Karpas-422 (cell line): ENCODE measurements at places on chromosomes 16 and 17.

DNA sequence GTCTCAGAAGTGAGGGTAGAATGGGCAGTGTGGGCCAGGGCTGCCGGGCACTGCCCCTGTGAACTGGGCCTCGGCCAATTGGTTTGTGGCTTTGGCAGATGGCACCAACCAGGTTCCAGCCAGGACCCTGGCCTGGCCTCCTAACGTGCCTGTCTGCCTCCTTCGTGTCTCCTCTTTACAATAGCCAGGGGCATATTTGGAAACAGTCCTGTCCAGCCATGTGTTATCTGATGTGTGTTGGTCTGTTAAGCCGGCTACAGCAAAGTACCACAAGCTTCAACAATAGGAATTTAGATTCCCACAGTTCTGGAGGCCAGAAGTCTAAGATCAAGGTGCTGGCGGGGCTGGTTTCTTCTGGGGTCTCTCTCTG is 14.6 kb downstream of the CRISPLD2 start:
- no peak for DNase-seq

- no peak for DNase-seq
Measured at GRCh38 chr17:48308581-48308980, 121.4 kb downstream of the SKAP1 start.

DNA sequence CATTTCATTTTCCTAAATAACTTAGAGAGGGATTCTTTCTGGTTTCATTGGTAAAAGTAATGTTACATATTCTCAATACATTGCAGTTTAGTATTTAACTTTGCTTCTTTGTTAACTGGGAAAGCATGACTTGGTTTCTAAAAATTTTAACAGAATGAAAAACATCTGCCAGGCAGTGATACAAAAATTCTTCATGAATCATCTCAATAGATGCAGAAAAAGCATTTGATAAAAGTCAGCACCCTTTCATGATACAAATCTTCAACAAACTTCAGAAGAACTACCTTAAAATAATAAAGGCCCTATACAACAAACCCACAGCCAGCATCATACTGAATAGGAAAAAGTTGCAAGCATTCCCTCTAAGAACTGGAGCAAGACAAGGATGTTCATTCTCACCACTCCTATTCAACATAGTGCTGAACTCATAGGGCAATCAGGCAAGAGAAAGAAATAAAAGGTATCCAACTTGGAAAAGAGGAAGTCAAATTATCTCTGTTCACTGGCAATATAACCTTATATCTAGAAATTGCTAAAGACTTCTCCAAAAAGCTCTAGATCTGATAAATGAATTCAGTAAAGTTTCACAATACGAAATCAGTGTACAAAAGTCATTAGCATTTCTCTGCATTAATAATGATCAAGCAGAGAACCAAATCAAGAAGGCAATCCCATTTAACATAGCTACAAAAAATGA is 50.4 kb downstream of the SLFN5 start:
- no peak for DNase-seq

DNA sequence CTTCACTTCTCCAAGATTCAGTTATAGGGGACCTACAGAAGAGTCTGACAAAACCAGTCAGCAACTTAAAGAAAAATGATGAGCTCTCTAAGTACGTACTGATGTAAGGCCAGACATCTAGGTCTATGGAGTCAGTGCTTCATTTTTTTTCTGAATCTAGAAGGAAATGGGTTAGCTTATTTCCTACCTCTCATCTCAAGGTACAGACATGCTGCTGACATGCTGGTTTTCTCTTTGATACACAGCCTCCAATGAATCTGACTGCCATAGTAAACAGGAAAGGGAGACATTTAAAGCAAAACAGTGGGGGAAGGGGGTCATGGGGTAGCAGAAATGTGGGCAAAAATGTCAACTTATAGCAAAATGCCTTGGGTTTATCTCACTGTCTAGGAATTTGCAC is 16.4 kb downstream of the CDR2 start:
- no peak for DNase-seq

DNA sequence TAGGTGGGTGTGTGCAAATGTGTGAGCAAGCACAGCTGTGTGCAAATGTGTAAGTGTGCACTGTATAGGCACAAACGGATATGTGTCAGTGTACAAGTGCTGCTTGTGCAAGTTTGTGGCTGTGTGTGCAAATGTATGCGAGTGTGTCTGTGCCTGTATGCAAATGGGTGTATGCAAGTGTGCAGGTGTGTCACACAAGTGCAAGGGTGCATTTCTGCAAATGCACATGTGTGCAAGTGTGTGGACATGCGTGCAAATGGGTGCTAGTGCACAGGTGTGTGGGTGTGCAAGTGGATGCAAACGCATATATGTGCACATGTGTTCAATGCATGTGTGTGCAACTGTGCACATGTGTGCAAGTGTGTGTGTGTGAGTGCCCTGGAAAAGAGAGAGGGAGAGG is 76.5 kb upstream of the TNRC6C start:
- DNase-seq: no peak

GRCh38 chr17:55487695-55488432 is 23.4 kb downstream of the SMIM36 start:
- peak; percentile 38 for DNase-seq

- no peak for DNase-seq
Measured at GRCh38 chr17:42806249-42806648, 7.6 kb downstream of the CNTD1 start.

DNA sequence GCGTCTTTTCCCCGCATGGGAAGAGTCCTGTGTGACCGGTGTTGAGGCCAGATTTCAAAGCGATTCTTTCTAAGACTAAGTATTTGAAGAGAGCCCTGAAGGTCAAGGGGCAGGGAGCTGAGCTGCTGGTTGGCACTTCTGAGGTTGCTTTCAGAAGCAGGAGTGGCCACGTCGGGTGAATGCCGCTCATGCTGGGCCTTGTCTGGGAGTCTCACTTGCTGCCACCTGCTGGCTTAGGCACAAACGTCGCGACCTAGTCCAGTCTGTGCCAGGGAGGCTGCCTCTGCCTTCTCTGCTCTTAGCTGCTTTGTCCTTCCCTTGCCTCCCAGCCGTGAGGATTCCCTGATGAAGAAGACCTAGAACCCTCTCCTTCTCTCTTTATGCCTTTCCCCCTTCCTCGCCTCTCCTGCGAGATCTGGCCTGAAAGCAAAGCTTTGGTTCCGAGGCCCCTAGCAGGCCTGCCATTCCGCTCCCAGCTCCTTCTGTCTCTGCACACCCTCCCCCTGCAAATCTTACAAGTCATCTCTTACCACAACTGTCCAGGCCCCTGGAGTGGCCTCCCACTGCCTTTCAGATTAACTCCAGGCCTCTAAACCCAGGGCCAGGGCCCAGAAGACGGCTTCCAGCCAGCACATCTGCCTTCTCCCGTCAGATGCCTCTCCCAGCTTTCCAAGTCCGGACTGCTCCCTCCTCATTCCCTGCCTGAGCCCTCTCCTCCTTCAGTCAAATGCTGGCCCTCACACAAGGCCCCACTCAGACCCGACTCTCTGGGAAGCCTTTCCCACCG is 11.4 kb downstream of the CTNS start:
- peak; percentile 80 for DNase-seq

DNA sequence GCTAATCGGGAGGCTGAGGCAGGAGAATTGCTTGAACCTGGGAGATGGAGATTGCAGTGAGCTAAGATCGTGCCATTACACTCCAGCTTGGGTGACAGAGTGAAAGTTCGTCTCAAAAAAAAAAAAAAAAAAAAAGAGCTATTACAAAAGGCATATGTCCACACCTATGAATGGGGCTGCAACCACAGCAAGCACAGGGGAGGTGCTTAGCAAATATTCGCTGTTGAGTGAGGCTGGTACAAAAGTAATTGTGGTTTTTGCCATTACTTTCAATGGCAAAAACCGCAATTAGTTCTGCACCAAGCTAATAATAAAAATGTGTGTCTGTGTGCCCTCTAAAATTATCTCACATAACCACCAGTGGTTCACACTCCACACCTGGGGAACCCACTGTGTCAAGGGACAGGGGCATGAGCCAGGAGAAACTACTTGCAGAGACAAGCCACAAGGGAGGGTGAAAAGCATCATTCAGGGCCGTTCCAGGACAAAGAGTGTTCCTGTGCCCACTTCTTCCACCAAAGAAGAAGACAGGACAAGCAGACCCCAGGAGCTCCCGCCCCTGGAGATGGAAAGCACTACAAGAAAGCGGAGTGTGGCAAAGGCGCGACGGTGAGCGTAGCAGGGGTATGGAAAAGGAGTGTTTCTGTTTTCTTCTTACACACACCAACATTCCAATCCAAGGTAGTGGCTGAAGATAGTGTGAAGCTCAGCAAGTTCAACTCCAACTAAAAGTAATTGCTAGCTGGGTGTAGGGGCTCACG is 84.4 kb upstream of the CNEP1R1 start:
- no peak for DNase-seq

- no peak for DNase-seq
Measured at GRCh38 chr16:87561200-87562105, 40.9 kb upstream of the JPH3 start.

- no peak for DNase-seq
Measured at GRCh38 chr17:79231766-79232287, 157.2 kb downstream of the ENGASE start.

DNA sequence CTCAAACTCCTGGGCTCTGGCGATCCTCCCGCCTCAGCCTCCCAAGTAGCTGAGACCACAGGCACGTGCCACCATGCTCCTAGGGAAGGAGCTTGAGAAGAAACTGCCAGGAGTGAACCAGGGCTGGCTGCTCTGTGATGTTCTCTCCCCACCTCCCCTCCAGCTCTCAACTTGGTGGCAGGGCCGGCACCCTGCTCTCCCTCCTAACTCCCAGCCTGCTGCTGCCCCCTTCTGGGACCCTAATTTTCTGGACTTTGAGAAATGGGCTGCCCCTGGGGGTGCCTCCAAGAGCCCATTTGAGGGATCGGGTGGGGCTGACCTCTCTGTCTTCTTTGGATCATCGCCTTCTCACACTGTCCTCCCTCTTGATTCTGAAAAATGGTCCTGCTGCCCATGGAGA is 14.9 kb upstream of the STAT3 start:
- peak; percentile 82 for DNase-seq

- DNase-seq: no peak
Measured at GRCh38 chr16:66960270-66960669, 796 bp upstream of the CES3 start.

GRCh38 chr17:80191865-80192661 is 22.2 kb downstream of the CARD14 start:
- DNase-seq: no peak

- DNase-seq: no peak
Measured at GRCh38 chr16:85637061-85637807, 24.1 kb downstream of the GSE1 start.

DNA sequence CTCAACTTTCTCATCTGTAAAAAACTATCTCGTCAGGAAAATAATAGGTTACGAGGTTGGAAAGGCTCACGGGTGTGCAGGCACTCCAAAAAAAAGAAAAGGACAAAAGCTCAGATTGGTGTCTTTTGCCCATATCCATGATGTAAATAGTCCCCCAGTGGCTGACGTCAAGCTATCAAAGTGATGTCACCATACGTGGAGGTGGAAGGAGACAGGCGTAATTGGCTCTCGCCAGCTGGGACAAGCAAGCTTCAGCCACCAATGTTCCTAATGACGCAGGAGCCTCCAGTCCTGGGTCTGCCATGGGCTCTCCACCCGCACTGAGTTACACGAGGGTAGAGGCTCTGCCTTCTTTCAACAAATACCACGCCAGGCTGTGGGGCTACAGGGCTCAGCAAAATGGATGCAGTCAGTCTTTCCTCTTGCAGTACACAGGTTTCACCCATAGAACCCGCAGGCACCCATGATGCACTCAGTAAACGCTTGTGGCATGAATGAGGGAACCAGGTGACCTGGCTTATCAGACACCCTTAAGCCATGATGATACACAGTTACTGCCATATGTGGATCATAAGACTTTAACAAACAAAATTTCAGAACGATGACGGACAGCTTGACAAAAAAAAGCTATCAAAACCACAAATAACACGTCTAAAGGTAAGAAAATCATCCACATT is 50.5 kb downstream of the COTL1 start:
- DNase-seq: no peak

DNA sequence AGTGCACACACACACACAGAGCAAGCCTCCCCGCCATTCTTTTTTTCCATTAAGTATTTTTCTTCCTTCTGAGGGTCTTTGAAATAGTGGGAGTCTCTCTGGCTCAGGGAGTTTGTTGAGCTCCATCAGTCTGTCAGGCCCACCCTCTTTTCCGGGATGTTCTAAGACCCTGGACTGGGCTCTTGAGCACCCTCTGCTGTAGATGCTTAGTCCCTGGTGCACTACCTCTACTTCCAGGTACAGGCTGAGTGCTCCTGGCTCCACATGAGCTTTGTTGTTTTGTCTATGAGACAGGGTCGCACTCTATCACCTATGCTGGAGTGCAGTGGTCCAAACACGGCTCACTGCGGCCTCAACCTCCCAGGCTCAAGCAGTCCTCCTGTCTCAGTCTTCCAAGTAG is 20.7 kb downstream of the LIMD2 start:
- DNase-seq: no peak

DNA sequence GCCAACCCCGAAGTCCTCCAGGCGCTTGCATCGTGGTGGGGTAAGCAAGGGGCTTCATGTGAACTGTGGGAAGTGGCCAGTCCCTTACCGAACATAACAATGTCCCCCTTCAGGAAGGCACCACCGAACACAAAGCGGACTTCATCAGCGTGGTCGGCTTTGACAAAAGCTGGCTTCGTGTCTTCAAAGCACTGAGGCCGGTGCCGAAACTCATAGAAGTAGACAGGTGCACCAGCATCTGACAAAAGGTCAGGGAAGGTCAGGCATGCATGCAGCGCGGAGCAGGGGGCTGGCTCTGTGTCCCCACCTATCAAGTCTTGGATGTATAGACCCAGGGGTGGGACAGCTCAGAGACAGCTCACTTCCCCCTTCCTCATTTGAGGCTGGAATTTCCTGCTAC is 16.6 kb upstream of the CES1 start:
- DNase-seq: no peak

DNA sequence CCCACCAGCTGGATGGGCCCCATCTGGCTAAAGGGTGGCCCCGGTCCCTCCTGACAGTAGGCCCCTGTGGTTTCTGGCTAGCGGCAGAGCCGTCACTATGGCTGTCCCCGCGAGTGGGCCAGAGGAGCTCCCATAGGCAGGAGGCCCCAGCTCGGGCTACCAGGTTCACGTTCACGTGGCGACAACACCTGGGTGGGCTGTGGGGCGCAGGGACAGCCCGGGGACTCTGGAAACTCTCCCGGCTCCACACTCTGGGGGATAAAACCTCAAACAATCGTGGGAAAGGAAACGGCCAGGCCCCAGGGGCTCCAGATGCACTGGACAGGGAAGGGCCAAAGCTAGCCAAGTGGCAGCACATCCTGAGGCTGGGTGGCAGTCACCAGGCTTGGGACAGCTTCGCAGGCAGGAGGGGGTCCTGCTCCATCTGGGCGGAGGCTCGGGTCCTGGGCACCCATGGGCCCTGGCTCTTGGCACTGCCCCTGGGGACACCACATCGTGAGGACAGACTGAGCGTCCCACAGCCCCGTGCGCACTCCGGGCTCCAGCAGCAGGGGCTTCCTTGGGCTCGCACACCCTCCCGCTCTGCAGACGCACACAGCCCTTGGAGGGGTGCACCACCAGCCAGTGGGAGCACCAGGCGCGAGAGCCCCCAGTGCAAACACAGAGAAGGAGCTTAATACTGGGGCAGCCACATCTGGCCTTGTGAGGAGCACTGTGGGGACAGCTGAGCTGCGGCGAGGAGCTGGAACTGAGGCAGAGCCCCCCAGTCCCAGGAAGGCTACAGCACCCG is 4.4 kb downstream of the RNF166 start:
- no peak for DNase-seq
